ENCODE measurements at places on chromosomes 3 and 15.

DNA sequence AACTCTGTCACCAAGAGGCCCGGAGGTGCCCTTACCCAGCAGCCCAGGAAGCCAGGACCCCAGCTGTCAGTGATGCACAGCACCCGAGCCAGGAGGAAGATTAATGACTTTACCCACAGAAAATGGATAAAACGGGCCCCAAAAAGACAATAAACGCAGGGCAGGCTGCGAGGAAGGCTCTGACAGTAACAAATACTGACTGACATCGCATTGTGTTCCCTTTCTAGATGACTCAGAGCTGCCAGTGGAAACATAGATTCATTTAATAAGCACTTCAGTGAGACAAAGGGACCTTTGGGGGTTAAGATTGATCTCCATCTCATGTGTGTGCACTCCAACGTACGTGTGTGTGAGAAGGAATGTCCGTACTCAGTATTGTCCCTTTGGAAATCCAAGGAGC lies 225.3 kb upstream of the PPP2R3A start:
- no peak for DNase-seq

DNA sequence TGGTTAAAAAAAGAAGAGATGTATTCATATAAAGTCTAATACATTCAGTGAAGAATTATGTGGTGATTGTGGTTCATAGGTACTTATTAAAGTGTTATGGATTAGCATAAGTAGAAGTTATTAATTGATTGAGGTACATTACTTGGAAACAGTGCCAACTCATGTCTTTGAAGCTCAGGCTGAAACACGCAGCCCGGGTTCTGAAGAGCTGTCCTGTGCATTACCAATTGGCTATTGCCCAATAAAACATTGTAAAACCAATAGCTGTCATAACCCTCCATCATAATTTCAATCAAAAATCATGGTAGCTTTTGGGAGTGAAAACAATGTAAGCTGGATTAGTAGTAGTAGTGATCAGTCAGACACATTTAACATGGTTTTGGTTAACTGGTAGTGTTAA lies 560.1 kb downstream of the MCTP2 start:
- no peak for DNase-seq

- DNase-seq = no peak
Measured at GRCh38 chr3:18224426-18224825, 200.7 kb downstream of the SATB1 start.

DNA sequence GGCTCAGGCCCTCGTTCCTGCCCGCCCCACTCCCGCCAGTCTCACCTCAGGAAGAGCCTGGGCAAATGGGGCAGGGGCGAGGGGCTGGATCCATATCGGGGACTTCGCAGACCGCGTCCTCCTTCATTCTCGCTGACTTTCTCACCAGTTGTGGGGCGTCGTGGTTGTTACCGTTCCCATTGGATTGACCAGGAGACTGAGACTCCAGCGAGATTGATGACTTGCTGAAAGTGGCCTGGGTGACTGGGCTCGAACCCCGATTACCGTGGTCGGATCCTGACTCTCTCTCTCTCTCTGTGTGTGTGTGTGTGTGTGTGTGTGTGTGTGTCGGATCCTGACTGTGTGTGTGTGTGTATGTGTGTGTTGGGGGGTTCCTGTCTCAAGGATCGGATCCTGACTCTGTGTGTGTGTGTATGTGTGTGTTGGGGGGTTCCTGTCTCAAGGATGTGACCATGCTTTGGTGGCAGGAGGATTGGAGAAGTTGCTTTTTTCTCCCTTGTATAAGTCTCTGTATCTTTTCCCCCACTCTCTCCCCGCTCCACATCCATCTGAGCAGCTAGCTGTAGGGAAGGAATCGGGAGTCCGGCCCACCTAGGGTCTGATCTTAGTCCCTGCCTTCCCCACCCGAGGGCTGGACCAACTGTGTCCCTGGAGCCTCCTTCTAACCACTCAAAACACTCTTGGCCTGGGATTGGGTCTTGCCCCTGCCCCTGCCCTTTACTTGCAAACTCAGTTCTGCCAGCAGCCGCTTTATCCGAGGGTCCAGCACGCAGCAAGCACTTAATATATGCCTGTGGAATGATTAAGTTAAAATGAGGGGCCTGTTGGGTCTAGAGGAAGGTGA lies 603 bp downstream of the PLEKHO2 start:
- no peak for DNase-seq

- peak; percentile 23 for DNase-seq
Measured at GRCh38 chr3:13095408-13095937, 22.2 kb upstream of the IQSEC1 start.

DNA sequence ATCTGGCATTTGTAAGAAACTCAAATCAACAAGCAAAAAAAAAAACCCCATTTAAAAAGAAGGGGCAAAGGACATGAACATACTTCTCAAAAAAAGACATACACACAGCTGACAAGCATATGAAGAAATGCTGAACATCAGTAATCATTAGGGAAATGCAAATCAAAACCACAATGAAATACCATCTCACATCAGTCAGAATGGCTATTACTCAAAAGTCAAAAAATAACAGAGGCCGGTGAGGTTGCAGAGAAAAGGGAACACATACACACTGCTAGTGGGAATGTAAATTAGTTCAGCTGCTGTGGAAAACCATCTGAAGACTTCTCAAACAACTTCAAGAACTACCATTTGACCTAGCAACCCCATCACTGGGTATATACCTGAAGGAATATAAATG lies 199.4 kb upstream of the THBS1 start:
- DNase-seq = no peak

GRCh38 chr3:3200632-3201212 lies 21.2 kb upstream of the CRBN start:
- DNase-seq = no peak

- no peak for DNase-seq
Measured at GRCh38 chr15:37148714-37149113, 48.4 kb upstream of the MEIS2 start.

DNA sequence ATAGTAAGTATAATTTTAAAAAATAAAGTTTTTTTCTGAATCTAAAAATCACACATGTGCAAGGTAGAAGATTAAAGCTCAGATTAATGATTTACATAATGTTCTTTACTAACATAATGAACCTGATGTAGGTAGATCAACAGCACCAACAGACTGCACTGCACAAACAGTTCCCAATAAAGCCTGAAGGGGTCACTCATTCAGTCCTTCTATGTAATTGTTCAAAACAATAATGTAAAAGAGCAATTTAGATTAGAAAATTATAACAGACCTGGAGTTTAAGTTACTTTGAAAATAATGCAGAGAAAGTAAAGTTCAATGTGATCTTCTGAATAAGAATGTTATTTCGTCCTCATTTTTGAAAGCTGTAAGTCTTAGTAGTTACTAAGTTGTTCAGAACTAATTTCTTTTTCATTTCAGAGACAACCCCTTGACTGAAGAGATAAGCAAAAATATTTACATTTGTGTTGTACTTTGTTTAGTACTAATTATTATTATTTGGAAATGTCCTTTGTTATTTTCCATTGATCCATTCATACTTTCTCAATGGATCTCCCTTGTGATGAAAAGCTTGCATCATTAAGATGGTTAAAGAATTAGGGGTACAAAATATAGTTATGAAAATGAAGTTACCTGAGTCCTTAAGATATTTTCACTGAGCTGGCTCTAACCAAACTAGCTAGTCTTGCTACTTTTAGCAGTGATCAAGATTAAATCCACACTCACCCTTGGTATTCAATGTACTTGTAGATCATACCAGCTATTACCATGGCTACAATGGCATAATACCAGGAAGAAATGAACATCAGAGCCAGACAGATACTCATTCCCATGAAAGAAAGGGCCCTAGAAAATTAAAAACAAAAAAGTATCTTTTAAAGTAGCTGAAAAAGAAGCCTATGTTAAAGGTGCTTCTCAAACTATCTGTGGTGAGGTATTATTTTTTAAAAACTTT lies 16.8 kb downstream of the EMC4 start:
- no peak for DNase-seq

DNA sequence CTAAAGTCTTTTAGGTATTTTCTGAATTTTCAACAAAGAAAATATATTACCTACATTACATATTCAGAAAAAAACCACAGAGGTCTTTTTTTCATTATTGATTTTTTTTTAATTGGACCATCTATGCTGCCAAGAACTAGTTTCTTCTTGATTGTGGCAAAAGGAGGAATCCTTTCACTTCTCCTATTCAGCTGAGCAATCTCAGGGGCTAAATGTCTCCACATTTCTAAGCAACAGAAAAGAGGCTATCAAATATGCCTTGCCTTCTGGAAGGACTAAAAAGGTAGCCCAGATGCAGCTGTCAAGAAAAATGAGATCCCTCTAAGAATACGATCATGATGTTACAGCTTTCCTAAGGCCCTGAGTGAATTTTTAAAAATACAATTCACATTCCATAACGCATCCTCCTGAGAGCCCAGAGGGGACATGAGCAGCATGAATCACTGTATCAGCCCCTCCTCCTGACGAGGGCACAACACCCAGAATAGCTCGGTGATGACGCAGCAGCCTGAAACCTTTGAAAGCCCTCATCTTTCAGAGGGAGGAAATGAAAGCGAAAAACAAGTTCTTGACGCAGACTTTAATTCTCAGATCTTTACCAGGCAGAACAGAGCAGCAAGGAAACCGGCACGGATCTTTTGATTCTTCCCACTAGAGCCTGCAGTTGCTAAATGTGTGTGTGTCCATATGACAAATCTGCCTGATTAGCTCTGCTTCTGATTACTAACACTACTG lies 24.6 kb downstream of the RUBCN start:
- DNase-seq = peak; percentile 90

- DNase-seq = no peak
Measured at GRCh38 chr3:86658876-86659275, 332.1 kb downstream of the VGLL3 start.

- DNase-seq = no peak
Measured at GRCh38 chr15:65208647-65209046, 2.6 kb downstream of the CILP start.

GRCh38 chr3:190970560-190970959 lies 108.1 kb upstream of the GMNC start:
- DNase-seq = no peak

DNA sequence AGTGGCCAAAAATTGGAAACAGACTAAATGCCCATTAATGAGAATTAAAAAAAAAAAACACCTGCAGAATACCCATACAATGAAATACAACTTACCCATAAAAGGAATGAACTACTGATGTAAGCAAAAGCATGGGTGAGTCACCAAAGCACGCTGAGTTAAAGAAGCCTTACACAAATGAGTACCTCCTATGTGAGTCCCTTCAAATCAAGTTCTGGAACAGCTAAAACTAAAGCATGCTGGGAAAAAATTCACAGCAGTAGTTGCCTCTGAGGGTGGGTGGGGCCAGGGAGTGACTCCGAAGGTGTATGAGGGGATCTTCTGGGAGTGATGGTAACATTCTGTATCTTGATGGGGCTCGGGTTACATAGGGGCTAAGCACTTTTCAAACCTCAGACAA lies 11.4 kb downstream of the MYO5C start:
- no peak for DNase-seq

GRCh38 chr3:87867001-87867400 lies 191.8 kb downstream of the CGGBP1 start:
- no peak for DNase-seq

DNA sequence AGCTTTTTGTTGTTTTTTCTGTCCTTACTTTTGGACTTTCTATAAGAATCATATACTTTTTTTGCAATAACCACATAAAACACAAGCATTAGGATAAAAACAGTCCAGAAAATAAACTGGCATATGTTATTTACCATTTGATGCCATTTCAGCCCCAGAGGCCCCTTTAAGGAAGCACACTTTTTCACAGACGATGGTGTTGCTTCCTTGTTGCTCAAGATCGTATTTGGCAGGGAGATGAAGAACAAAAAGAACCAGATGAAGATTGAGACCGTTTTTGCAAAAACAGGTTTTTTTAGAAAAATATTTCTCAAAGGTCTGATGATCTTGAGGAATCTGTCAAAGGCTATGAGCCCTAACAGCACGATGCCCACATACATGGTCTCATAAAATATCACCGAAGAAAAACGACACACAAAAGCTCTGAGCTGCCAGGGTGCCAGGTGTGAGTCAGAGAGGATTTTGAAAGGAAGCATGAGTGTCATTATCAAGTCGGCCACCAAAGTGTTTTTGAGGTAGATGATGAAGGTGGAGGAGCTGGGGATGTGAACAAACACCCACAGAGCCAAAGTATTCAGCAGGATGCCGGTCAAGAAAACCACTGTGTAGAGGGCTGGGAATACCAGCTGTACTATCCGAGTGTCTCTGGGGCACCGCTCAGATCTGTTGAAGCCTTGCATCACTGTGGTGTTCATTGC lies 902 bp downstream of the P2RY13 start:
- peak; percentile 2 for DNase-seq

DNA sequence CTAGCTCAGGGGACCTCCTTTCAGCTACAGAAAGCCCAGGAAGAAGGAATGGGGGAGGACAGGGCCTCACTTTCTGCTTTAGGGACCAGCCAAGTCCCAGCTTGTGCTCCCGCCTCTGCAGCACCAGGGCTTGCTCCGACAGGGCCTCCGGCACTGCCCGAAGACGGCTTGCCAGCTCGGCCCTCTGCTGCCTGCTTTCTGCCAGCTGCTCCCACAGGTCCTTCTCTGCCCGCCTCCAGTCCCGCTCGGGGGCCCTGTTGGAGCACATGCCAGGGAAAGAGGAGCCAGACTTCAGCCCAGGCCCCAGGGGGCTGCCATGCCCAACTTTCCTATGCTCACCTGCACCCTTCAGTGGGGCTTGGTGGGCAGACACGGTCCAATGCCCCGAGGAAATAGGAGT lies 4.3 kb upstream of the CLK3 start:
- no peak for DNase-seq

GRCh38 chr3:152469248-152470025 lies 200.7 kb downstream of the MBNL1 start:
- no peak for DNase-seq

DNA sequence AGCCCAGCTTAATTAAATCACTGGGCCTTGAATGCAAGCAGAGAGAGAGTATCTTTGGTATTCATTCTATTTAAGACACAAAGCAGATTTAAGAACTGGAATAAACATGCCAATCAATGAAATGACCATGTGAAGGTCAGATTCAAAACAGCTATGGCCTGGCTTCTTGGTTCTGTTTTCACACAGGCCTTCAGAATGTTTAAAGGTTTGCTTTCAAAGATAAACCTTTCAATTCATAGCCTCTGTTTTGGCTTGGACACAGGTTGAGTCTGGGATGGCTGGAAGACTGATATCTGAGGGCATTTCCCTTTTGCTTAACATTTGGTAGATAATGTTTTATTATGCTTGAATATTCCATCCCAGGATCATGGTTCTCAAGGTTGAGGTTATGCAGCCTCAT lies 244.4 kb upstream of the KBTBD8 start:
- DNase-seq = no peak

GRCh38 chr3:113070681-113071113 lies 79.9 kb downstream of the GTPBP8 start:
- no peak for DNase-seq

- DNase-seq = no peak
Measured at GRCh38 chr3:108100906-108101660, 10.3 kb upstream of the CD47 start.

DNA sequence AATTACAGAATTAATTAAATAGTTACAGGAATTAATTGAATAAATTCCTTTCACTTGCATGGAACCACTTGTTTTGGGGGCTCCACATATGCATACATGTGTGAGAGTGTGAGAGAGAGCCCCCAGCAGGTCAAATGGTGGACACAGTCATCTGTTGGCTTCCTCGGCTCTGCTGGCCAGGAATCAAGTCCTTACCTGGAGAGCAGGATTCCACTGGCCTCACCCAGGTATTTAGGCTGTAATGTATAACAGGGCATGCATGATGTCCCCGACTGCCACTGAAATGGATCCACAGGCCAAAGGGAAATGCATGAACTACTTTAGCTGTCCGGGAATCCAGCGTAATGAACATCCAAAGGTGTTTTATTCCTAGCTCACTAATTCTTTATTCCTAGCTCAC lies 139.7 kb upstream of the SMAD3 start:
- no peak for DNase-seq
